ENCODE measurements at places on chromosomes 16 and 17.

- peak; percentile 57 for DNase-seq
Measured at GRCh38 chr16:50300942-50301625, 34.7 kb downstream of the ADCY7 start.

DNA sequence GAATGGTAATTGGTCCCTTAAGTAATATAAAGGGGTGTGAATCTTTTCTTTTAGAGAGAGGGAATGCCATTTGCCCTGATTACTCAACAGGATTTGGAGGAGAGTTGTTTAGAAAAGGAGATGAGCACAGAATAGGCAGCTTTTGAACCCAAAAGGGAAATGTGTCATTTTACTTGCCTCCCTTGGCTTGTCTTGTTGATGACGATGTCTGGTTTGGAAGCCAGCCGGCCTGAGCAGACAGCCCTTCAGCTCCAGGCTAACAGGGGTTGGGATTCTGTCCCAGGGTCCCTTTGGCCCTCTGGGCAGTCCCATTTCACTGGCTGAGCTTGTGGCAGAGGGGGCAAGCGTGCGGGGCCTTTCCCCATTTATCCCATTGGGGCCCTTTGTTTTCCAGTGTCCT lies 22.3 kb upstream of the PRKAR1A start:
- DNase-seq: no peak

DNA sequence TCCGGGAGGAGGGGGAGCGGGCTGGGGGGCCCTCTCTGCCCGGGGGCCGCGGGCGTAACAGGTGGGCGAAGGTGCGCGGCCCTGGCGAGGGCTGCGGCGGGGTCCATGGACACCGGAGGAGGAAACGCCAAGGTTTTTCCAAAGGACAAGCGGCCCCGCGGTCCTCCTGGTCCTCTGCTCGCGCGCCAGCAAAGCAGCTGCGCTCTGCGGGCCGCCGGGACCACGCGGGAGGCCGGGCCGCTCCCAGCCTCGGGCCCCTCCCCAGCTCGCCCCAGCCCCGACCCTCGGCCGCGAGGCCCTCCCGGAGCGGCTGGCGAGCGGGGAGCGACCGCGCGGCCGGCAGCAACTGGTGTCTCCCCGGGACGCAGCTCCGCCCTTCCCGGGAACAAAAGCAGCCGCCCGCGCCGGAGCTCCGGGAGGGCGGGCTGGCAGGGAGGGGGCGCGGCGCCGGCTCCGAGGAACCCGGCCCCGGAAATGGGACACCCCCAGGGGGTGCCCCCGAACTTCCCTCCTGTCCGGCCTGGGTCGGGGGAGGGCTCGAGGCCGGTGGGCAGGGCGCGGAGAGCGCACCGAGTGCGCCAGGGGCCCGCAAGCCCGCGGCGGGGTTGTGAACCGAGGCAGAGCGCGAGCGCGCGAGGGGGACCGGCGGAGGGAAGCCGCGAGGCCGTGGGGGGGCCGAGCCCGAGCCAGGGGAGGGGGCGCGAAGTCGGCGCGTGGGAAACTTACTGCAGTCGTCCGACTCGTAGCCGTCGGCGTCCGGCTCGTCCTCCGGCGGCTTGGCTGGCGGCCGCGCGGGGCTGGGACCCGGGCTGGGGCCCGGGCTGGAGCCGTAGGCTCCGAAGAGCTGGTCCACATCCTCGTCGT lies 837 bp downstream of the DOC2B start:
- DNase-seq: no peak

DNA sequence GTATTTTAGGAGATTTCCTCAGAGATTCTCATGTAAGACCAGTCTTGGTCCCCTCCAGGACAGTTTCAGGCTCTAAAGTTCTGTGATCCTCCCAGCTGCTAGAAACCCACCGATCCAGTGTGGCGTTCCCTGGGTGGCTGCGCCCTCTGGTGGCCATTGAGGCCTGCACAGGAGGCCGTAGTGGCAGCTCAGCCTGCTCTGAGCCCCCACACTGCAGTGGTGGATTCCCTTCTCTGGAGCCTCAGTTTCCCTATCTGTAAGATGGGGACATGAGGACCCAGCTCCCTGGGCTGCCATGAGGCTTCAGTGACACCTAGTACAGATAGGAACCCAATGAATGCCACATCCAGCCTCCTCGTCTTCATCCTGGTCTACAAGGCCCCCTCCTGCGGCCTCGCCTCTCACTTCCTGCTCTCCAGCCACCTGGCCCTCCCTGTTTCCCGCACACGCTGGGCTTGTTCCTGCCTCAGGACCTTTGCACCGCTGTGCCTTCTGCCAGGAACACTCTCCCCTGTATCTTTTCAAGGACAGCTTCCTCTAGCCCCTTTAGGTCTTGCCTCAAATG lies 16.5 kb downstream of the CCDC102A start:
- peak; percentile 89 for DNase-seq

GRCh38 chr16:60729051-60729450 lies 1307.2 kb downstream of the CDH8 start:
- no peak for DNase-seq

DNA sequence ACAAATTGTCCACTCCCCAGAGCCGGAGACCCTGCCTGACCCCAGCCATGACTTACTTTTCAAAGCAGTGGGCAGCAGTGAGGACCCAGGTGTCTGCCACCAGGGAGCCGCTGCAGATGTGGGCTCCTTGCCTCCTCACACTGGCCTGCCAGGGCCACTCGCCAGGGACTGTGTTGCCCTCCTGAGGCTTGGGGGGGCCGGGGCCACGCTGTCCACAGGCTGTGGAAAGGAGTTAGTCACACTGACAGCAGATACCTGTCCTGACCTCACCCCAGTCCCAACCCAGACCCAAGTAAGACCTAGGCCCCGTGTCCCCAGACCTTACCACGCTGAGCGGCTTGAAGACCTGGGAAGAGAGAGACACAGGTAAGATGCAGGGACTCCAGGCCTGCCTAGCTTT lies 1.3 kb downstream of the PRSS53 start:
- DNase-seq: no peak

GRCh38 chr16:48561960-48562393 lies 48.0 kb downstream of the N4BP1 start:
- DNase-seq: no peak

DNA sequence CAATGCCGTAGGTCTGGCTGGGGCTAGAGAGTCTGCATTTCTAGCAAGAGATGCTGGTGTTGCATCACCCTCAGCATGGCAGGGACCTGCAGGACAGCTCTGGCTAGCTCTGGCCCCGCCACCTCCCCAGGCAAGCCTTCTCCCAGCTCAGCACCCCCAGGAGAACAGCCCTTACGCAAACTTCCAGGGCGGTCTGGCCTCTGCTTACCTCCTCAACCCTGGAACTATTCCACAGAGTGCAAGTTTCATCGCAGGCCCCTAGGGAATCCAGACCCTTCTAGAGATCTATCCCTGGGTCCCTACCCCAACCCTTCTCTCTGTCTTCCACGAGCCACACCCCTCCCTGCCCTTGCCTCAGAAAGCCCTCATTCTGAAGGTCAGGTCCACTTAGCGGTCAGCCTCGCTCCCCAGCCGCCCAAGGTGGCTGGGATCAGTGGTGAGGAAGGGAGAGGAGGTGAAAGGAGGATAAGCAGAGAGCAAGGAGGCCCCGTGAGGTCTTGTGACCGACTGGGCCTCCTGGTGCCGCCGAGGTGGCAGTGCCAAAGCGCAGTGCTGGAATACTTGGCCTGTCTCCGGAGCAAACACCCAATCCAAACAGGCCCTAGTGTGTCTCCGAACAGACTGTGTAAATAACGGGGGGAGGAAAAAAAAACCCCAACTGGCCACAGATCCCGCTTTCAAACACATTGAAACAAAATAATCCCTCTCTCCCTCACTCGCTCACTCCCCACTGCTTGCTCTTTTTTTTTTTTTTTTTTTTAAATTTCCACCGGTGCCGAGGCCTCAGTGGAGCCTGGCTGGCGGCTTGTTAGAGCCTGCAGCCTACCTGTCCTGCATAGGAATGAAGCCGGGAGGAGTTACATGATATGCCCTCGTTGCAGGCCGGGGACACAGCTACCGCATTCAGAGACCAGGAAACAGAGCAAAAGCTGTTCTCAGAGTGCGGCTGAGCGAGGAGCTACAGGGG lies 380.9 kb downstream of the SOX9 start:
- DNase-seq: no peak

DNA sequence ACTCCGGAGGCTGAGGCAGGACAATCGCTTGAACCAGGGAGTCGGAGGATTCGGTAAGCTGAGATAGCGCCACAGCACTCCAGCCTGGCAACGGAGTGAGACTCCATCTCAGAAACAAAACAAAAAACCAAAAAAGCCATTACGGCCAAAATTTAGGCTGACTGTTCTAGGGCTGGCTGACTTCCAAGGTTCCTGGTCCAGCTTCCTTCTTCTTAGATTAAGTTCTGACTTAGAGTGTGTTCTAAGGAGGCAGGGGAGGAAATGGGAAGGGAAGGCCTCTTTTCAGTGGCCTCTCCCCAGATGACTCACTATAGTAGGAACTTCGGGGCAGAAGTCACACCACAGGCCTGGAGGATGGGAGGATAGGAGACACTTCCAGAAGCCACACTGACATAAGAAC lies 27.7 kb upstream of the CLEC18B start:
- peak; percentile 78 for DNase-seq

- no peak for DNase-seq
Measured at GRCh38 chr17:58693751-58694150, 1.3 kb downstream of the RAD51C start.

- peak; percentile 42 for DNase-seq
Measured at GRCh38 chr17:80381416-80381923, 33.5 kb upstream of the ENDOV start.

GRCh38 chr17:27543464-27543856 lies 87.2 kb downstream of the KSR1 start:
- DNase-seq: no peak

- DNase-seq: peak; percentile 80
Measured at GRCh38 chr17:1720856-1721386, 3.6 kb upstream of the WDR81 start.

DNA sequence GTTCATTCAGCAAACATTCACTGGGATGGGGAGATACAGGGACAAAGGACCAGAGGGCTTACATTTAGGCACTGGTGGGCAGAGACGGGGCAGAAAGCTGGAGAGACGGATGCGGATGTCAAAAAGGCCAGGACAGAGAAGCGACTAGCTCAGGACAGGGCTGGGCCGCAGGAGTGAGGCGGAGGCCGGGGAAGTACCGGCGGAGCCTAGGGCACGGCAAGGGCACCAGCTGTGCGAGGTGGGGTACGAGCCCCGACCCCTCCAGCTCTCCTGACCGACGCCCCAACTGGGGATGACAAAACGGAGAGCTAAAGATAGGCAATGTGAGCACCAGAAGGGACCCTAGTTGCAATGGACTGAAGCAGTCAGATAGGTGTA lies 3.9 kb upstream of the SGCA start:
- no peak for DNase-seq

DNA sequence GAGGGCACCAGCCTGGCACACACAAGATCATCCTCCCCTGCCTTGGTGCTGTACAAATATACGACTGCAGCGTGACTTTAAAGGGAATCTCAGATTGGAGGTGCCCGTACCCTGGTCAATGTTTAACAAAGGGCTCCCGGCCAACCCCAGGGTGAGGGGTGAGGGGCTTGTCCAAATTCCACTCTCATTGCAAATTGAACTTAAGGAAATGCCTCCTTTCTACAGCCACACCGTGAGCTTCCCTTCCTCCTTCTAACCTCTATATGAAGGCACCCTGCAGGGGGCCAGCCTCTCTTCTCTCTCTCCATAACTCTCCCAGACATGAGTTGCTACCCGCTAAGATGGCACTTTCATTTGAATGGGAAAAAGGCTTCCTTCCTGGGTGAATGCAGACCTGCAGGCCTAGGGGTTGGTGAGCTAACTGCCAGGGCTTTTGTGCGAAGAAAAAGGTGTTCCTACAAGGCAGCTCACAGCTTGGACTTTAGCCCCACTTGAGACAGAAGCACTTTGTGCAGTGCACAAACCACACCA lies 76.6 kb downstream of the IRF8 start:
- DNase-seq: no peak

DNA sequence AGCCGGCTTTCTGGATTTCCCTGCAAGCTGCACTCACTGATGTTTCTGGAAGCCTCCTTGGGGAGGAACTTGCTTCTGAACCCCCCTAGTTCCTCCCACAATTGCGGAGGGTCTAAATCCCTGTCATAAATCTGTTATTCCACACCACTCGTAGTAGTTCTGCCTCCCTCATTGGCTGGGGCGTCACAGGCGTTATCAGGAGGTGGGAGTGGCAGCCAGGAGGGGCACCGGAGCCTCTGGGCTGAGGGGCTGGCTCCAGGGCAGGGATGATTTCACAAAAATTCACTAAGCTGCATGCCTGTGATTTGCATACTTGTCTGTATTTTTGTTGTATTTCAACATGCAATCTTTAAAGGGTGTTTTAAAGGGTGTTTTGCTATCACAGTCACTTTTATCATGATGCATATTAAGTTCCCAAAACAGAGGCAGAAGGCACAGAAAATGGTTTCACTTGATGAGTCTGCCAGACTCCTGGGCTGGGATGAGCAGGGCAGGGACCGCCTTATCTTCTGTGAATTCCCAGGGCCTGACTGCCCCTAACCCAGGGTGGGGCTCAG lies 176.2 kb upstream of the FOXF1 start:
- no peak for DNase-seq

DNA sequence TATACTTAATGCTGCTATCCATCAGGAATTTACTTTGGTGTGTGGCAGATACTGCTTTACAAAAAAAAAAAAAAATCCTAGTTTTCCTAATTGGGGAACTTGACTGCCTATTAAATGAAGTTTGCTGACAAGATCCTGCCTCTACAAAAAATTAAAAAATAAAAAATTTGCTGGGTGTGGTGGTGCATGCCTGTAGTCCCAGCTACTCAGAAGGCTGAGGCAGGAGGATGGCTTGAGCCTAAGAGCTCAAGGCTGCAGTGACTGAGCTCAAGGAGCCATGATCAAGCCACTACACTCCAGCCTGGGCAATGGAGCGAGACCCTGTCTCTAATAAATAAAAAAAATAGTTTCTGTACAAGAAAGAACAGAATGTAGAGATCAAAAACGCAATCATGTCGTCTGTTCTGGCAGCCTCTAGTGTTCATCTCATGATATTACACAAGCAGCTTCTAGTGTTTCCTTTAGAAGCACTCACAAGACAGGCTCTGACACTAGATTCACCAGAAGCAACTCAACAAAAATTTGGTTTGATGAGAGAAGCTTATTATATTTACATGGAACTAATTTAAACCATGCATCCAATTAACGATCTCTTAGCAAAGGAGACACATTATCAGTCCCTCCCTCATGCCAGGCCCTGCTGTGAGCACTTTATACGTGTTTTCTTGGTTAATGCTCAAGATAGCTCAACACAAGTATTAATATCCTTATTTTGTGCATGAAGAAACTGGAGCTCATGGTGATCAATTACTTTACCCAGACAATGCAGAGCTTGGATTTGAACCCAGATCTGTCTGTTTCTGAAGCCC lies 6.8 kb upstream of the KRTAP17-1 start:
- DNase-seq: no peak

DNA sequence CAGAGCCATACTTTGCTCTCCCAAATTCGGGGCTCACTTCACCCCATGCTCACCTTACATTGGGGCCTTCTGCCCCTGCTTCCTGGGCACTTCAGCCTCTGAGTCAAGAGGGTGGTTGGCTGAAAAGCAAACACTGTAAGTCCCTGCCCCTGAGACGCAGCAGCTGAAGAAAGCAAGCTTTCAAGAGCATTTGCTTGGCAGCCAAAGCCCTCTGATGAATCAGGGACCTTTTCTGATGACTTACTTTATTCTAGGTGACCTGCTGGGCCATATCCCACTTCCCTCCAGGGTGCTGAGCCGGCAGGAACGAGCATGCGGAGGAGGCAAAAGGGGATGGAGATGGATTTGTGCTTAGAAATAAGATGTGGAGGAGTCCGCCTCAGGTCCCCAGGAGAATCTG lies 147.0 kb upstream of the TNRC6C start:
- DNase-seq: no peak

GRCh38 chr16:83336603-83337002 lies 471.2 kb upstream of the HSBP1 start:
- no peak for DNase-seq

- no peak for DNase-seq
Measured at GRCh38 chr17:36524428-36524876, 10.2 kb downstream of the MYO19 start.
